ENCODE measurements at places on chromosomes 7 and 10.

GRCh38 chr7:114901771-114902170 lies 20.1 kb upstream of the MDFIC start:
- DNase-seq: no peak

DNA sequence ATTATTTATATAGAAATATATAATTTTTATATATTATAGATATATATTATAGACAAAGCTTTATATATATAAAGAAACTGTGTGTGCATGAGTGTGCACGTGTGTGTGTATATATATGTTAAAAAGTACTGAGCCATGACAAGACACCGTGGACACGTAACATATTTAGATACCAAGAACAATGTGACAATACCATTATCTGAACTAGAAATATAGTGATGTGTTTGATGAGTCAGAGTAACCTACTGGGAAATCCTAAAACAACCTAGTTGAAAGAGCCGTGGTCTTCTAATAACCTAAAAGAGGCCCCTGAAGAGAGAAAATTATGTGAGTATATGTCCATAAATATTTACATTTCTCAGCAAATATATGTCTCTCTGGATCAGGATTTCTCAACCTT lies 50.7 kb upstream of the ITGB8 start:
- DNase-seq: no peak

- no peak for DNase-seq
Observed at GRCh38 chr7:120273476-120273975, 551 bp downstream of the KCND2 start.

- DNase-seq: no peak
Observed at GRCh38 chr10:86647773-86648703, 6.3 kb upstream of the OPN4 start.

DNA sequence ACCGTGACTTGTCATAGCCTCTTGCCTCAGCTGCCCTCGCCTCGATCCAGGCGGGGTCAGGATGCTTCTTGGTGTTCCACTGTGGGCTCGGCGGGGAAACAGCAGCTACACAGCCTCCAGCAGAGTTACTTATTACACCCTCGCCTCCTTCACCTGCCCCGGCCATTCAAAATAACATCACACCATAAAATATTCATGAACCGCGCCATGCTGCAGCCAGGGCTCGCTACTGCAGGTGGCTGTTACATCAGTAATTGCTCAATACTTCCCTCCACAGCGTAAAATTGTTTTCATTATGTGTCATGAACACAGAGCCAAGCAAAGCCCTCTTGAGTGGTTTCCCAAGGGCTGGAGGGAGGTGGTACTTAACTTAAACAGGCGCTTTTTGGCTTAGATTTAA lies 241.5 kb upstream of the SP8 start:
- DNase-seq: no peak

GRCh38 chr7:2247141-2247995 lies 5.3 kb downstream of the NUDT1 start:
- no peak for DNase-seq

GRCh38 chr10:126654579-126654978 lies 15.9 kb downstream of the C10orf90 start:
- no peak for DNase-seq

DNA sequence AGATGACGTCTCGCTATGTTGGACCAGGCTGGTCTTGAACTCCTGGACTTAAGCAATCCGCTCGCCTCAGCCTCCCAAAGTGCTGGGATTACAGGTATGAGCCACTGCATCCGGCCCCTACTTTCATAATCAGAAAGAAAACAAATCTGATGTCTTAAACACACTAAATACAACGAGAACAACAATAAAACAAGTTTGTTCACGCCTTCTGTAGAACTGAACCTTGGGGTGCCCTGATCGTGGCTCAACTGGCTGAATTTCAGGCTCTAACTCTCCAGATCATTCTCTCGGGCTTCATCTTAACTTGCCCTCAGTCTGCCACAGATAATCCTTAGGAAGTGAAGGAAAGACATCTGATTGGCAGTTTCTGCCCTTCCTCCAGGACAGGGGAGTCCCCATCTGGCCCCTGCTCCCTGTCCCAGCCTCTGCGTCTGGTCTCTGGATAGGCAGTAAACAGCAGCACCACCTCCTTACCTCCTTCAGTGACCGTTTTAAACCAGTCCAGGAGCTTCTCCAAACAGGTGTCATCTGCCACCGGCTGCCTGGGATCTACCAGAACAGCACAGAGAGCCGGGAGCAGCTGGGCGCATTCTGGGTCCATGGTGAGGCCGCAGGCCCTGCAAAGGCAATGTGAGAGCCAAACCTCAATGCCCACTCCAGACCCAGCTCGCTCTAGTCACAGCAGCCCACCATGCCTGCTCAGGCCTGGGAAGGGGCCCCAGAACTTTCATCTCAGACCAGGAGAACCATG lies 1.3 kb downstream of the BRAT1 start:
- no peak for DNase-seq

- DNase-seq: no peak
Observed at GRCh38 chr10:83934062-83934461, 205.2 kb upstream of the GHITM start.
